Neural progenitor cell (in vitro differentiated cells): ENCODE measurements at places on chromosomes 11 and 22.

GRCh38 chr11:75205564-75206020 is 35.0 kb upstream of the TPBGL start:
- H3K4me3 ChIP-seq, result no peak overlapping the region
- no peaks in the 10 kb centered on the region for H3K36me3 ChIP-seq
- H3K27me3 ChIP-seq, result peaks cover 9% of the 10 kb centered on the region
- H3K4me1 ChIP-seq, result peaks cover 3% of the 10 kb centered on the region
- H3K27ac ChIP-seq, result no peak overlapping the region

- no peak overlapping the region for H3K4me3 ChIP-seq
- no peaks in the 10 kb centered on the region for H3K4me1 ChIP-seq
- no peak overlapping the region for H3K27ac ChIP-seq
Observed at GRCh38 chr22:25777870-25778269, 35.9 kb downstream of the MYO18B start.

DNA sequence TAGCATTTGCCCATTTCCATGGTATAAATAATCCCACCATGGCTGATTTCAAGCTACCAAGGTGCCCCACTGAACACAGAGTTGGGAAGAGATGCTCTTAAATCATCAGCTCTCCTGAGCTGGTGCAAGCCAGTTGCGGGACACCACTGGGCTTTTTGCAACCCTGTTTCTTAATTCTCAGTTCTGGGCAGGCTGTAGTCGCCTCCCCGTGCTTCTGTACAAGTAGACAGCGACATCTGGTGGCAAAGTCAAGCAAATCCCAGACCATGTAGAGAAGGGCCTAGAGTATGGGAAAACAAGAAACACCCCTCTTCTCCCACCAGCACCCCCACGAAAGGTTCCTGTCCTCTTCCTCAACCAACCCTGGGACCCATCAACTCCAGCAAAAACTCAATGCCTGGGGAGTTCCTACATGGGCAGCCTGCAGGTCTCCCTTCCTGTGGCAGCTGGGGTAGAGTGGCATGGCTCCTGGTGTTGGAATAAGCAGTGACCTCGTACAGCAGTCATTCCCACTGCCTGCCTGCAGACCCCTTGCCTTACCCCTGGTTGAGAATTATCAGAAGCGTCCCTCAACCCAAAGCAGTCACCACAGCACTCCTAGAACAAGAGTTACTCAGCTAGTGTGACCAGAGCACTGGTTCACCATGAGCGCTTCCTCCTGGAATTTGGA is 68.4 kb downstream of the IGLL5 start:
- H3K4me3 ChIP-seq, result no peak overlapping the region
- no peak overlapping the region for H3K27ac ChIP-seq
- H3K4me1 ChIP-seq, result peaks cover 12% of the 10 kb centered on the region
- no peaks in the 10 kb centered on the region for H3K36me3 ChIP-seq
- peak; percentile 85 for DNase-seq

GRCh38 chr11:7511401-7511800 is 2.4 kb upstream of the PPFIBP2 start:
- DNase-seq, result no peak
- no peak overlapping the region for H3K27ac ChIP-seq
- peaks cover 14% of the 10 kb centered on the region for H3K4me1 ChIP-seq
- H3K4me3 ChIP-seq, result no peak overlapping the region
